Hematopoietic multipotent progenitor cell treated with erythropoietin and hydrocortisone succinate and interleukin-3 and kit ligand, for 8 days (in vitro differentiated cells): ENCODE measurements at places on chromosomes 2 and 18.
A peak's percentile ranks its signal among the peaks of the same experiment; 100 is the strongest.

DNA sequence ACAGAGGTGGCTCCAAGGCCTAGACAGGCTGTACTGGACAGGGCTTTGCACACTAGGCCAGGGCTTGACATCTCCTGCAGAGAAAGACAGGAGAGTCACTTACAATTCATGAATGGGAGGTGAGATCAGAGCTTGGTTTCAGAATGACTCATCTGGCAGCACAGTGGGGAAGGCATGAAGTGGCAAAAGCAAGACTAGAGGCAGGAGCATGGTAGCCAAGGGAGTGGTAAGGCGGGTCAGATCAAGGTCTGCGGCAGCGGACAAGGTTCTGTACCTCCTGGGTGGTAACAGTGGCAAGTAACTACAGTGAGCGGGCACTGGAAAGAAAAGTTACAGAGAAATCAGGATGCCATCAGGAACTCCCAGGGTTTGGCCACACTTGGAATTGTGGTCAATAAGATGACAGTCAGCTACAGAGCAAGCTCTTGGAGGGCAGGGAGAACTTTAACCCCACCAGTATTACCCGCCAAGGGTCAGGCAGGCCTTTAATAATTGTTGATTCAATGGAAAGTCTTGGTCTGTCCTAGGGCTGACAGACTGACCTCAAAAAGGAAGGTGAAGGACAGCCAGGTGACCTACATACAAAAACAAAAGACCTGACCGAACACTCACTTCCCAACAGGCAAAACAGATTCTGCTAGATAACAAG lies 5.7 kb downstream of the MCFD2 start:
- DNase-seq = no peak

DNA sequence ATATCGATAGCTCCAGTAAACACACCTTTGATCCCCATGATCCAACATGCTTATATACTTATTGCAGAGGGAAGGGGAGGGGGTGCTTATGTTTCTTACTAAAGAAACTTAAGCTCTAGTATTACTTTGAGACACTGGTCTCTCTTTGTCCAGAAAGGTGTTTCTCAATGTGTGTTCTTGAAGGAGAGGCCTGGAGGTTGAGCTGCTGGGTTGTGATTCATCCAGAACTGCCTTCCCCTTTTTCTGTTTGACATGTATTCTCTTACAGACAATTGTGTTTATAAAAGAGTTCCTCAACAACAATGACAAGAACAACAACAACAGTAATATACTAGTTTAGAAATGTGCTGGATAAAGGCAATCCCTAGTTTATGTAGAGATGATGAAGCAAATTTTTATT lies 516.0 kb upstream of the FAM98A start:
- DNase-seq = no peak

DNA sequence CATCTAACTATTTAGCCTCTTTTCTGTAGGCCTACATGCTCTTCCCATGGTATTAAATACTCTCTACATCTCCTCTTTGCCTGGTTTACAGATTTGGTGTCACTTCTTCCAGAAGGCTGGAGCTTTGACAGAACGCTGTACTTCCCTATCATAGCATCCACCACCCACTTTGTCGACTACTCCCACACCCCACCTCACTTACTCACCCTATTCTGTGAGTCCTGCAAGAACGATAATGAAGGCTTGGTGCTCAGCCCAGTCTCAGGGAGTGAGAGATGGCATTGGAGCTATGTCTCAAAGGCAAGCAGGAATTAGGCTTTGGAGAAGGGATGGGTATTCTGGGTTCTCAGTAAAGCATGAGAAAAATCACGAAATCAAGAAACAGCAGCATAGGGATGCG lies 20.3 kb upstream of the KDM3A start:
- DNase-seq = no peak

GRCh38 chr18:72360634-72361033 lies 183.5 kb downstream of the CBLN2 start:
- no peak for DNase-seq

DNA sequence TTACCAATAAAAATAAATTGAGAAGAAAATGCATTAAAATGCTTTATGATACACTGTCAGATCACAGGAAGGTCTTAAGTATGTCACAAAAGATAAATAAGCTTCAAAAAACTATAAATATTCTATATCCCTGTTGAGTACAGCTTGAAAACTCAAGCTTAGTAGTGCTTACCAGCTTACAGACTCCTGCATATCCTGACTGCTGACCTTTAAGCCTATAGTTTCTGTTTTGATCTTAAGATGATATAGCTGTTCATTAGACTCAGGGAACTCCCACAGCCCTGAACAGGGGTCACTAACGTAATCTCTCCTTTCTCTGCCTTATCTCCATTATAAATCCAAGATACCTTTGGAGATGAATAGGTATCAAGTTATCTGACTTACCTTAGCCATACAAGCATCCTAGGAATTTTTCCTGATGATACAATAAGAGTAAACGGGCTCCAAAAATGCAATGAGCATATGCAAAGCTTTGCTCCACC lies 93.7 kb upstream of the RBBP8 start:
- no peak for DNase-seq

DNA sequence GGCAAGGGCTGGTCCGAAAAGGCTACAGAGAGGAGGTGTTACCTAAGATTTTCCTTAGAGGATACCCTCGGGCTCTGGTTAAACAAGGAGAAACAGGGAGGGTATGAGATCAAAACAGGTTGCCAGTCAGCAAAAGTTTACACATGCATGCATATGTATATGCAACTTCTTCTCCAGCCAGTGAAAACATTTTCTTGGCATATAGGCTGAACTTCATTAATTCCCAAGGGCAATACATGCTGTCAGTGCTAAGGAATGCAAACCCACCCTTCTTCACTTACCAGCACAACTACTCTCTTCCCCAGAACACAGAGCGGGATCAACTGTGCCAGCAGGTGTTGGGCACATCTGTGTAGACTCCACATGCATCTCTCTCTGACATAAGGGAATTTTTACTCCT lies 176.0 kb downstream of the GFPT1 start:
- DNase-seq = no peak

DNA sequence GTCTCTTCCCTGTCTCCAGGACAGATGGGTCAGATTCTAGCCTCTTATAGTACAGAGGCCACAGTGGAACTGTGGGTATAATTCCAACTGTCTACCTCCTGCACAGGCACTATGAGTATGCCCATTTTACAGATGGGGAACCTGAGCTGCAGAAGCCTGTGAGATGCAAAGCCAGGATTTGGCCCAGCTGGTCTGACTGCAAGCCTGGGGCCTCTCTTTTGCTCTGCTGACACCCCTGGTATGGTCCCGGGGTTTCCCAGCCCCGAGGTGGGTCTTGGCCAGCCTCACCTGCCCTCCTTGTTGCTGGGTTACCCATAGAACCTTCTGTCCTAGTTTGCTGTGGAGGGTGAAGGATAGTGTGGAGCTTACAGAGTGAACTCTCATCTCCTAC lies 9.8 kb downstream of the HS6ST1 start:
- DNase-seq = no peak

- no peak for DNase-seq
These were observed 27.1 kb upstream of the PTMA start for GRCh38 chr2:231680992-231681852.

DNA sequence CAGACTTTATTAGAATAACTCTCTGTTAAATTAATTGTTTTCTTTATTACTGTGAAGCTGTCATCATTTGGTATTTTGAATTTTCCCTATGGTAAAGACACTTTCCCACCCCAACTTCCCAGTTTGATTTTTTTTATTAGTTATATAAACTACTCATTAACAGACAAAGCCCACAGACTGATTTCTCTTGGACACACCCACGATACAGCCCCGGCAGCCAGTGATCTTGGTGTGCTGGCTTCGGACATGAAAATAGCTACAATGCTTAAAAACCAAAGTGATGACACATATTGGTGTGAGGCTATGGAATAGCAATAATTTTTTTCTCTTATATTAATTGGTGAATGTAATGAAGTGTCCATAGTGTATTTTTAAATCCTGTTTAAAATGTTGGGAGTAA lies 225.4 kb upstream of the SIX3 start:
- DNase-seq = no peak

GRCh38 chr2:152470861-152471854 lies 136.2 kb downstream of the FMNL2 start:
- no peak for DNase-seq

DNA sequence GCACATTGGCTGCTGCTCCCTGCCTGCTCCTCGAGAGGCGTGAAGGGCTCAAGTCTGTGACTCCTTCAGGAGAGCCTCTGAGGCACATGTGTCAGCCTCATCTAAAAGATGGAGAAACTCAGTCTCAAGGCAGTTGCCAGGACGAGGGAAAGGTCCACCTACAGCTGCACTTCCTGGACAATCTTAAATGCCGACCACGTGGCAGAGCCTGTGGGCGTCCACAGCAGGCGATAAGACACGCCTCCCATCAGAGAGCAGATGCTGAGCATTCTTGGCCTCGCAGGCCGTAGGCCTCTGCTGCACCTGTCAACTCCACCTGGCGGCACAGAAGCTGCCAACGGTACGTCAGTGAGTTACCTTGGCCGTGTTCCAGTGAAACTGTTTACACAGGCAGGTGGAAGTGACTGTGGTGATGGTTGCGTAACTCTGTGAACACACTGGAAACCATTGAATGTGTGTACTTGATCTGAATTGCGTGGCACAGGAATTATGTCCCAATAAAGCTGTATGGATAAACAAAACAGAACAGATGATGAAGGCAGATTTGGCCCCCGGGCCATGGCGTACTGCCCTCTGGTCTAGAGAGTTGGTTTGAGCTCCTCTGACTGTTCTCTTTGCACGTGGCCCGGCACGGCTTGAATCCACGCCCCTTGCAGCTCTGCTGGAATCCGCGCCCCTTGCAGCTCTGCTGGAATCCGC lies 114.5 kb downstream of the RNF144A start:
- DNase-seq = peak; percentile 25

- DNase-seq = no peak
These were observed 117.6 kb upstream of the HAAO start for GRCh38 chr2:42909966-42910365.

- no peak for DNase-seq
These were observed 91.5 kb upstream of the PARD3B start for GRCh38 chr2:204453730-204454167.

- no peak for DNase-seq
These were observed 70.4 kb upstream of the TMEM17 start for GRCh38 chr2:62576276-62576939.

DNA sequence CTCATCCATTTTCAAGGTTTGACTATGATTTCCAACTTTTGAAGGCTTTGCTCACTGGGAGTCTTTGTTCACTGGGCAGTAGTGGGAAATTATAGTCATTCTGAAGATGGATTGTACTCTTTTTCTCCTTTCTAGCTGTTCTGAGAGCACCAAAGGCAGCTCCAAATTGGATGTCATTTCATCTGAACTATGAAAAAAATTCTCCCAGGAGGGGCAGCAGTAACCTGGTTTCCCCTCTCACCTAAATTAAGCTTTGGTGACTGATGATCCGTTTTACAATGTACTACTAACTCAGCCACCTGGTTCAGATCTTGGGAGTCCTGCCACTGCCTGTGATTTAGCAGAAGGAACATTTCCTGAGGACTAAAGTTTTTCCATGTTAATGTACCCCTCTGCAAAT lies 17.6 kb downstream of the ARHGEF33 start:
- DNase-seq = no peak

DNA sequence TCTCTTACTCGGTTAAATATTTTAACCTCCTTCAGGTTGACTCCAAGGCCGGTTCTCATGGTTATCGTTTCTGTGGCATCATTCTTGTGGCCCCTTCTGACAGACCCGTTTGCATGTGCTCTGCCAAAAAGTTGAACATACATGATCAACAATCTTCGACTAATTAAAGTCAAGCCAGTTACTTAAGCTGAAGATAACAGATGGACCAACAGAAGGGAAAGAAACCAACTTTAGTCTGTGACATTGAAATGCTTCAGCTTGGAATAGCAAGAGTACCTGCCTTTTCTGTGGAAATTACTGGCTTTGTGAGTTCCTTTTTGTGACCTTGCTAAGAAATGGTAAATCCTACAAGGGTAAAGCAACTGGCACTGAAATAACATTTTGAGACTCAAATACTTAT lies 1429.1 kb downstream of the LRP1B start:
- no peak for DNase-seq

DNA sequence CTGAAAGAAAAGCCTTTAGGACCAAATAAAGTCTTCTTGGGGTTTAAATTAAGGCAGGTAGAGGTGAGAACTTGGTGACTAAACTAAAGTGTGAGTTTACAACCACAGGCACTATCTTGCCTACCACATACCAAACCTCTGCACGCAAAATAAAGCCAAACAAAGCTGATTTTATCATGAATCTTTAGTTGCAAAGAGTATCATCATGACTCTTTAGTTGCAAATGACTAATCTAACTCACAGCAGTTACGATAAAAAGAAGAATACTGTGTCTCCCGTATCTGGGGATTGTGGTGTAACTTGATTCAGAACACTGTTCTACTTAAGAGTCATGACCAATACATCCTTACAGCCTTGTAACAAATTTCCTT lies 11.2 kb downstream of the CFAP210 start:
- DNase-seq = no peak

- DNase-seq = no peak
These were observed 154.3 kb downstream of the GLI2 start for GRCh38 chr2:120889936-120890335.

GRCh38 chr2:33358878-33359277 lies 117.6 kb upstream of the RASGRP3 start:
- DNase-seq = no peak

DNA sequence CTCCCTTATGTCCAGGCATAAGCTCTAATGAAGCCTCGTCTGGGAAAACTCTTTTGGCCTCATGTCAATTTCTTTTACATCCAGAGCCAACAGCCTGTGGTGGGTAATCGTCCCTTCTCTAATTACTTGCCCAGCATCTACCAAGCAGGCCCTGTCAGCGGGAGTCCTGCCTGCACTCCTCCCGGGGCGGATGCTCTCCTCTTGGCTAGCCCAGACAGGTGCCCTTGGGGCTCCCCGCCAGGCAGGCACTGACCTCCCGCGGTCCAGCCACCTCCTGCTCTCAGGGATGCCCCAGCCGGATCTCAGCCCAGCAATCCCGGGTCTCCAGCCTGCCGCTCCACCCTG lies 74.2 kb downstream of the NCAPH start:
- DNase-seq = no peak

DNA sequence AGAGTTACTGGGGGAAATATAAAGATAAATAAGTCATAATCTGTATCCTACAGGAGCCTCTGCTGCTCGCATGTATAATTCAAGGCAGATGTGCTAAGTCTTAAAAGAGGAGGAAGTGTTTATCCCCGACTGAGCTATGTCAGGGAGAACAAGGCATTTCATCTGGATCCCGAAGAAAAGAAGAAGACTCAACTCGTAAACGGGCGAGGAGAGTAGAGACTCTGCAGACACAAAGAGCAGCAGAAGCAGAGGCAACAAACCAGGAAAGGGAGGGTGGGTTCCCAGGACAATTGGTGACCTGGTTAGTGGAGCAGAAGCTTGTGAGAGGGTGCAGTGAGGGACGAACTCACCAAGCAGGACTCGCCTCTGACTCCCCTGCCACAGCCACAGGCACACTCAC lies 368.6 kb downstream of the EIPR1 start:
- DNase-seq = no peak

GRCh38 chr18:61699397-61700110 lies 193.3 kb downstream of the RNF152 start:
- no peak for DNase-seq

DNA sequence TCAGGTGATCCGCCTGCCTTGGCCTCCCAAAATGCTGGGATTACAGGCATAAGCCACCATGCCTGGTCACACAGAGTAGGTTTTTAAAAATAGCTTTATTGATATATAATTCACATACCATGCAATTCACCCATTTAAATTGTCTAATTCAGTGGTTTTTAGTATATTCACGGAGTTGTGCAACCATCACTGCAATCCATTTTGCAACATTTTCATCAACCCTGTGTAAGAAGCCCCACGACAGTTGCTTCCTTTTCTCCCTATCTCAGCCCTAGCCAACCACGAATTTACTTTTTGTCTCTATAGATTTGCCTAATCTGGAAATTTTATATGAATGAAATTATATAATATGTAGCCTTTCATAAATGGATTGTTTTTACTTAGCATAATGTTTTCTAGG lies 266.4 kb downstream of the NAPG start:
- no peak for DNase-seq
